ENCODE measurements at places on chromosomes 5 and 9.

DNA sequence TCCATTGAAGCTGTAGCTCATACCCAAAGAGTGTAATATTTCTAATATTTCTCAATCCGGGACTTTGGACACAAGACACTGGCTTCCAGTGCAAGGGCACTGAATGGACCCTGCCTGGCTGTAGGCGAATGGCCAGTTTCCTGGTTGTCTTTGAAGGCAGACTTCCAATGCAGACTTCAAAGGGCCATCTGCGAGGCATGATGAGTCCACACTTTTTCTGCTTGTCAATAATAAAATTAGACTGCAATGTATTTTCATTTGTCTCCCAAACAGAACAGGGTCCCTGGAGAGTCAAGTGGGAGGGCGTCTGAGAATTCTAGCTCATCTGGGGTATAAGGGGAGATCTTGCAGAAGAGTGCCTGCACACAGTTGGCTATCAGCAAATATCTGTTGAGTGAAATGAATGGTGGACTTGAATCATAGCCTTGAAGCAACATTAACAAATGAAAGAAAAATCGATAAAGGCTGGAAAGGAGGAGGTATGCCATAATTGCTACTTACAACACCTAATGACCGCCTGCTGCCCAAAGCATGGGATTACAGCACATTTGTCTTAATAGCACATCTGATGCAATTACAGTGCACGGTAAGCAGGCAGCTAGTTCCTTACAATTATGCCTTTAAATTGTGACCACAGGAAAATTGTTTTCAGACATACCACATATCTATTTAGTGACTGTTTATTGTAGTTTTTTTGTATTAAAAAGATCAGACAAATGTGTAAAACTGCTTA is 137.5 kb downstream of the ARHGEF28 start:
- no peak for DNase-seq

DNA sequence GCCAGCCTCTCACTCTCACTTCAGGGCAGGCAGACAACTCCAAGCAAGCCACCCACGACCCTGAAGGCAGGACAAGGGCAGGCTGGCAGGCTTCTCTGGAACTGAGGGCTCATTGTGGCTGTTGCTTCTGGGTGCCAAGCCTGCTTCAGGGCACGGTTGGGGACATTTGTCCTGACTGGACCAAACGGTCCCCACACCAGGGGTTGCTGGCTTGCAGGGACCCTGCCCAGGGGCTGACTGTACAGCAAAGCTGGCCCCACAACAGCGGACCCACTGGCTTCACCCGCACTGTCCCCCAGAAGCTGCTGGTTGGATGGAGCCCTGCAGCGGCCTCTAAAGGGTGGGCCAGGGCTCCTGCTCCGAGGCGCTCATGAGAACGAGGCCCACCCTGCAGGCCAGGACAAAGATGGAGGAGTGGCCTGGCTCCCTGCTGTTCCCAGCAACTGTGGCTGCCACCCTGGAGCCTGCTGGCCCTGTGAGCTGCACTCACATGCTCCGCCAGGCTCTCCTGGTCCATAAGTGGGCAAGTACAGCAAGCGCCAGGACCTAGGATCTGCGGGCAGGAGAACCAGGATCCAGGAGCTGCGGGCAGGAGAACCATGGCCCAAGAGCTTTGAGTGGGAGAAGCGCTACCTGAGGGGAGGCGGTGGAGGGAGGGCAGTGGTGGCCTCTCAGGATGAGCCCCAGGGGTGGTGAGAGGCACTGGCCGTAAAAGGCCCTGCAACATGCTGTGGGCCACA is 34.4 kb upstream of the NSMF start:
- no peak for DNase-seq

DNA sequence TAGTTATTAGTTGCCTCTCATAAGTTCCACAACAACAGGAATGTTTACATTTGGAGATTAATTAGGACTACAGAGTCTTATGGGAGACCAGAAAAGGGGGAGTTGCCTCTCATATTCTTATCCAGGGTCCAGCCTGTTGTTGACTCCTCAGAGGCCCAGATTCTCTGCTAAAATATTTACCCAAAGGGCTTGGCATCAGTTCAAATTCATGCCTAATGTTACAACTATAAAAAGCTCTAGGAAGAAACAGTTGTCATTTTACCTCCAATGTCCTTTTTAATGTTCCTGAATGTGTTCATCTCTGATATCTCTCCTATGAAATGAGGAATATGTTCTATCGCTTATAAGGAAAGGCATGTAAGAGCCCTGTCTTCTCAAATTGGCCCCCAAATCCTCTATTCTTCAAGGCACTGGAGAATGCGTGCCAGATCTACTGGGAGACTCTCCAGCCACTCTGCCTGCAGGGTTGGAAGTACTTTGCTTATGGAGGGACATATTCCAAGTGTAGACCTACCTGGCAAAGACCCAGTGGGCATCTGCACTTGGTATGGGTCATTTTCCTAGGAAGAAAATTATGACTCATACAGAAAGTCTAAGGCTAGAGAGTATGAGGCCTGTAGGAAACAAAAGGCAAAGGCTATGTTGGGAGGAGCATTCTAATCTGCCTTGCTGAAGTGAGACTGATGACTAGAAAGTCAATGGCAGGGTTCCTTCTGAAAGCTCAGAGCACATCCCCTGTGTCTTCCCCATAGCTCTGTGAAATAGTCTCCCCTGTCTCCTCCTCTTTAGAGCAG is 192.6 kb downstream of the ESM1 start:
- DNase-seq = no peak

GRCh38 chr9:28410411-28410810 is 837.1 kb upstream of the C9orf72 start:
- no peak for DNase-seq

DNA sequence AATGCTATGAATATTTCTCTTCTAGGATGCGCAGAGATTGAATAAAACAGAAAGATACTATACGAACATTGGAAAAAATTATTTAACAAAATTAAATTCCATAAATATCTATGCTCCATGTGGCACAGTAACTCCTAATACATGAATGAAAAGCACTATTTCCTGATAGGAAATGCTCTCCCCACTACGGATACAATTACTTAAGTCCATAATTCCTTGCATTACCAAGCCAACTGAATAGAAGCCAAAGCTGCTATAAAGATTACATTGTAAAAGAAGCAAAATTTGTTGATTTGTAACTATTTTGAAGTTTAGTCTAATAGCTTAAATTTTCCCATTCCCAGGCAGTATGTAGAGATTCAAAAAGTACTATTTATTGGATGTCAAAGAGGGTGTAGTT is 61.8 kb upstream of the SNX2 start:
- no peak for DNase-seq

GRCh38 chr9:70110194-70111041 is 66.8 kb downstream of the MAMDC2 start:
- no peak for DNase-seq

DNA sequence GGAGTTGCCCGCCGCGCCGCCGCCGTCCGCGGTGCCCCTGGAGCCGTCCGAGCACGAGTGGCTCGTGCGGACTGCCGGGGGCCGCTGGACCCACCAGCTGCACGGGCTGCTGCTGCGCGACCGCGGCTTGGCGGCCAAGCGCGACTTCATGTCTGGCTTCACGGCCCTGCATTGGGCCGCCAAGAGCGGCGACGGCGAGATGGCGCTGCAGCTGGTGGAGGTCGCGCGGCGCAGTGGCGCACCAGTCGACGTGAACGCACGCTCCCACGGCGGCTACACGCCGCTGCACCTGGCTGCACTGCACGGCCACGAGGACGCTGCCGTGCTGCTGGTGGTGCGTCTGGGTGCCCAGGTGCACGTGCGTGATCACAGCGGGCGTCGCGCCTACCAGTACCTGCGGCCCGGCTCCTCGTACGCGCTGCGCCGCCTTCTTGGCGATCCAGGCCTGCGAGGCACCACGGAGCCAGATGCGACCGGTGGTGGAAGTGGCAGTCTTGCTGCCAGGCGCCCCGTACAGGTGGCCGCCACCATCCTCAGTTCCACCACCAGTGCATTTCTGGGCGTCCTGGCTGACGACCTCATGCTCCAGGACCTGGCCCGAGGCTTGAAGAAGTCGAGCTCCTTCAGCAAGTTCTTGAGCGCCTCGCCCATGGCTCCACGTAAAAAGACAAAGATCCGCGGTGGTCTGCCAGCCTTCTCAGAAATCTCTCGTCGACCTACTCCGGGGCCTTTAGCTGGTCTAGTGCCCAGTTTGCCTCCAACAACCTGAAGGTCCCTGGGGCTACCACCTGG is 1.6 kb downstream of the SOWAHA start:
- DNase-seq = no peak

- no peak for DNase-seq
Observed at GRCh38 chr5:179275381-179275878, 69.8 kb downstream of the ADAMTS2 start.

GRCh38 chr9:122883125-122883524 is 22.0 kb downstream of the RC3H2 start:
- no peak for DNase-seq

GRCh38 chr9:133696071-133696472 is 42.1 kb downstream of the SARDH start:
- DNase-seq = no peak

DNA sequence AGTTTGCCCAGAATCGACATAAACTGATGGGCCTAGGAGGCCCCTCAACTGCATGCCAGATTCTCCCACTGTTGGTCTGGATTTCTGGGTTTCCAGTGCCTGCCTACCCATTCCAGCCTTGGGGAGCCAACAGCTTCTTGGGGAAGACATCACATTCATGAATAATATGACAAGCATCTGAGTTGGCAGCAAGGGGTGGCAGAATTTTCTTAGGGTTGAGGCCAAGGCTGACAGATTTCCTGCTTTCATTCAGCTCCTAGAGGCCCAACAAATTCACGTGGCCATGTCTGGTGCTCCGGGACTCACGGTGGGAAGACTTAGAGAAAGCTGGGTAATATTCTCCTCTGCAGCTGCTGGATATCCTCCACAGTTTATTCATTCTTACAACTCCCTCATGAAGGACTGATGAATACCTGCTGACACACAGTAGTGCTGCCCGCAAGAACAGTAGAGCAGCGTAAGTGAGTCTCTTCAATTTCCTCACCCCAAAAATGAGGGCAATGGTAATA is 305.0 kb upstream of the TNC start:
- DNase-seq = no peak

DNA sequence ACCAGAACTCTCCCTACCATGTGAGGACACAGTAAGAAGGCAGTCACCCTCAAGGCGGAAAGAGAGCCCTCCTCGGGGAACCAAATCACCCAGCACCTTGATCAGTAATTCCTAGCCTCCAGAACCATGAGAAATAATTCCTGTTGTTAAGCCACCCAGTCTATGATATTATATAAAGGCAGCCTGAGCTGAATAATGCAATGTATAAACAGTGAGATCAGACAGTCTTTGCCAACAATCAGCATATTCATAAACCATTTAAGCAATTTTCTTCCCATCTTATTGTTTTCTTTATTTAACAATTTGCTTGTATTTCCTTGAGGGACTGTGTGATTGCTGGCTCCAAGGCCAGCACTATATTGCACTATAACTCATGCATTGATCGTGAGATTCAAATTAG is 144.4 kb upstream of the DAPK1 start:
- DNase-seq = no peak

DNA sequence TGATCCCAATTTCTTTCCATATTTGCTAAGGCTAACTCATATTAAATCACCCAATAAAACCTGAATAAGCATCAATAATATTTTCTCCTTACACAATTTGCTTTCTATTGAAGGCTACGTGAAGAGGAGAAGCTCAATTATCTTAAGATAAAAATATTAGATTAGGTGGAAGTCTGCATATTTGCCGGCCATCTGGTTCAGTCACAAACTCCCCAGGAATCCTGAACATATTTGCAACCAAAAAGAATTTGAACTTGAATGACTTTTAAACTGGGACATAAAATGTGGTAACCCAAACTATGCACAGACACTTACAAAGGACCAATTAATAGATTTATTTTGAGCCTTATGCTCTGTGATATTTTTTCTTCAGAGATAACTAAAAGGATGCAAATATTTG is 92.3 kb downstream of the HAPLN1 start:
- no peak for DNase-seq

DNA sequence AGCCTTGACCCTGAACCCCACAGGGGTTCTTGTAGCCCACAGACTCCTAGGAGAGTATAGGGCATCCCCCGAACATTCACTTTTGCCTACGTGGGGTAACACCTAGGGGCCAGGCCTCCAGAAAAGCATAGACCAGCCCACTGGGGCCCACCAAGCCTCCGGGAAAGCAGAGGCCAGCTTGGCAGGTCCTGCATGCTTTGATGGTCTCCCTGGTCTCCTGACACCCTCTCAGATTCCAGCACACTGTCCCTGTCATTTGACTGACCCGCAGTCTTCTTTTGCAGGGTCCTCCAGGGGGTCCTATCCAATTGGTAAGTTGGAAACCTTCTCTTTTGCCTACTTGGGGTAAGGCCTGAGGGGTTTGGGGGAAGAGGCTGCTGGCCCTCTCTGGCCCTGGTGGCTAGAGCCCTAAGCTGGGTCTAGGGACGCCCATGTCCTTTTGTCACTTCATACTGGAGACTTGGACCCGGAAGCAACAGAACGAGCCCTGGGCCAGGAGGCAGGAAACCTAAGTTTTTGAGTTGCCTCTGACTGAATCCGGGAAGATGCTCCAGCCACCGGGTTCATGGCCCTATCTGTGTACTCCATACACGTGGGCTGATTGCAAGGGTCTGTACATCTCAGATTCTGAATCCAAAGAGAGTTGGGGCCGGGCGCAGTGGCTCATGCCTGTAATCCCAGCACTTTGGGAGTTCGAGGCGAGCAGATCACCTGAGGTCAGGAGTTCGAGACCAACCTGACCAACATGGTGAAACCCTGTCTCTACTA is 20.9 kb upstream of the ORM1 start:
- no peak for DNase-seq

DNA sequence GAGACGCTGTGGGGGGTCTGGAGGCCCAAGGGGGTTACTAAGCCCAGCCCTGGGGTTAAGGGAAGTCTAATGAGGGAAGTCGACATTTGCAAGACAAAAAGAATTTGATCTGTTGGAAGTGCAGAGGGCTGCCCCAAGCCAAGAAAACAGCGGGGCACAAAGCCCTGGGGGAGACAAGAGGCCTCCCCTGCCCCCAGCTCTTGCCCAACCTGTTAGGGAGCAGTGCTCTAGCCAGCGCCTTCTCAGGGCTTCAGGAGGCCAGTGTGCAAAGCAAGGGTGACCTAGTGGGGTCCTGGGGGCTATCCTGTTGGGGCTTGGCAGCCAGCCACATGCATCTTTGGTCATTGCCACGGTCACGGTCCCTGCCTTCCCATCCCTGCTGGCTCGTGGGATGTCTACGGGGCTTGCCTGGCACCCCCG is 25.2 kb downstream of the GFI1B start:
- DNase-seq = no peak

- DNase-seq = no peak
Observed at GRCh38 chr5:20570486-20570885, 582.5 kb upstream of the CDH18 start.

GRCh38 chr5:132279801-132280200 is 14.4 kb upstream of the SLC22A4 start:
- DNase-seq = no peak

- DNase-seq = no peak
Observed at GRCh38 chr9:107637421-107638420, 148.2 kb upstream of the KLF4 start.
